ENCODE measurements at places on chromosomes 11 and 22. TPM values are rescaled to one million over a fixed set of nuclear protein-coding genes. Genes with fewer than 3 reads are reported as not detected.

The THY1 gene
- polyA plus RNA-seq: 98.3 TPM

The RAB39A gene
- polyA plus RNA-seq: 3.1 TPM

The NDUFC2 gene
- 322 TPM for polyA plus RNA-seq

The SLN gene
- not detected for polyA plus RNA-seq

The CD3E gene
- polyA plus RNA-seq: not detected

The ACCSL gene
- 0.46 TPM for polyA plus RNA-seq

The HTR3B gene
- not detected for polyA plus RNA-seq

The KDELR3 gene
- polyA plus RNA-seq: not detected

The C11orf87 gene
- 8.6 TPM for polyA plus RNA-seq

The TTC9C gene
- 48.6 TPM for polyA plus RNA-seq

The OR2D2 gene
- polyA plus RNA-seq: not detected

The OR2AG1 gene
- not detected for polyA plus RNA-seq

The SCGB1D2 gene
- polyA plus RNA-seq: not detected

The CBL gene
- 10.5 TPM for polyA plus RNA-seq

The SCN2B gene
- 1.1 TPM for polyA plus RNA-seq

The TCN2 gene
- polyA plus RNA-seq: 17.5 TPM

The MUC5AC gene
- not detected for polyA plus RNA-seq

The TRIM29 gene
- polyA plus RNA-seq: 0.82 TPM

The OR51F1 gene
- polyA plus RNA-seq: not detected

The SCUBE2 gene
- polyA plus RNA-seq: 9.9 TPM

The PTPN5 gene
- 151 TPM for polyA plus RNA-seq

The PRCP gene
- polyA plus RNA-seq: 13.3 TPM

The RIMBP3C gene
- 0.07 TPM for polyA plus RNA-seq

The IGLL1 gene
- polyA plus RNA-seq: not detected

The NPAS4 gene
- polyA plus RNA-seq: 10.6 TPM
